IgD-negative memory B cell (primary cell): ENCODE measurements at places on chromosomes 11 and 22. TPM values are rescaled to one million over a fixed set of nuclear protein-coding genes. Genes with fewer than 3 reads are reported as not detected.

The LARGE1 gene
- 1.4 TPM for polyA plus RNA-seq

The C11orf86 gene
- polyA plus RNA-seq = not detected

The TSPAN32 gene
- 7.1 TPM for polyA plus RNA-seq

The TMEM121B gene
- not detected for polyA plus RNA-seq

The POU2AF2 gene
- not detected for polyA plus RNA-seq
